ENCODE measurements at places on chromosomes 7 and 10.

- DNase-seq, result no peak
These were observed 90.9 kb upstream of the STK17A start for GRCh38 chr7:43491984-43492383.

DNA sequence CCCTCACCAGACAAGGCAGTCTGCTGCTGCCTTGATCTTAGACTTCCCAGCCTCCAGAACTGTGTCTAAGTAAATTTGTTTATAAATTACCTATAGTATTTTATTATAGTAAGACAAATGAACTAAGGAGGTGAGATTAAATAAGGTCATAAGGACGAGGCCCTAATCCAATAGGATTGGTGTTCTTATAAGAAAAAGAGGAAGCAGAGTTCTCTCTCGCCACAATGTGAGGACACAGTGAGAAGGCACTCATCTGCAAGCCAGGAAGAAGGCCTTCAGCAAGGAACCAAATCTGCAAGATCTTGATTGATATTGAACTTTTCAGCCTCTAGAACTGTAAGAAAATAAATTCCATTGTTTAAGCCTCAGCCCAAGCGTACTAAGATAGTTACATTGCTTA lies 6.1 kb upstream of the ZNF438 start:
- no peak for DNase-seq

- DNase-seq, result peak; percentile 43
These were observed 44.8 kb upstream of the KCNIP2 start for GRCh38 chr10:101888251-101888949.

- DNase-seq, result no peak
These were observed 400.1 kb upstream of the NRP1 start for GRCh38 chr10:33734393-33735155.

- DNase-seq, result no peak
These were observed 30.1 kb upstream of the RBM20 start for GRCh38 chr10:110613996-110614495.

DNA sequence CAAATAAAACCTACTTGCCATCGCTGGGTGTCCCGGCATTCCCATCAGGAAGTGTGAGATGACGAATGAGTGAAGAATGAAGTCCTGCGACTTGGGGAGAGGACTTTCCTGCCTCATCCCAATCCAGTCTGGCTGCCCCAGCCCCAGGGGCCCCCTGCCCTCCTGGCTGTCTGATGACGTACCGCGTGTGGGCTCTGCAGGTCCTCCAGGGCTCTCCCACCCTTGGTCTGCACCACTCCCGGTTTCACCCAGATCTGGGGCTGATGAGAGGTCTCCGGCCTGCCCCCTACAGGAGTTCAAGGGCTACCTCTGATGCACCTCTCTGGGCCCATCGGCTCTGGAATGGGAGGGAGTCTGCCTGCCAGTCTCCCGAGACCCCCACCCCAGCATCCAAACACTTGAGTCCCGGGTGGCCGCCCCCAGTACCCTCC lies 9.8 kb downstream of the ATP6V1F start:
- DNase-seq, result no peak

GRCh38 chr7:79293655-79294142 lies 159.8 kb downstream of the MAGI2 start:
- DNase-seq, result no peak

DNA sequence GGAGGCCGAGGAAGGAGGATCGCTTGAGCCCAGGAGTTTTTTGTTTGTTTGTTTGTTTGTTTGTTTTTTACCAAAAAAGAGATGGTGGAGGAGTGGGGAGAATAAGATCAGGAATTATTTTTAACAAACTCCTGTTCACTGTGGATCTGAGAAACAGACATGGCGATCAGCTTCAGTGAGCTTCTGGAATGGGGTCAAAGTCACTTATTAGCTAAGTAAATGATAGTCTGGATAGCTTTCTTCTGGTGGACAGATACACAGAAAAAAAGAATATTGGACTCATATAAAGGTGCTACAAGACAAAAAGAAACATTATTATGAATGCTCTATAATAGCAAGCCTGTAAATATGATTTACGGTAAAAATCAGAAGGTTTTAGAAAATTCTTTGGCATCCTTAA lies 85.1 kb downstream of the POU6F2 start:
- DNase-seq, result no peak

- DNase-seq, result no peak
These were observed 40.7 kb upstream of the LEP start for GRCh38 chr7:128200376-128200775.

DNA sequence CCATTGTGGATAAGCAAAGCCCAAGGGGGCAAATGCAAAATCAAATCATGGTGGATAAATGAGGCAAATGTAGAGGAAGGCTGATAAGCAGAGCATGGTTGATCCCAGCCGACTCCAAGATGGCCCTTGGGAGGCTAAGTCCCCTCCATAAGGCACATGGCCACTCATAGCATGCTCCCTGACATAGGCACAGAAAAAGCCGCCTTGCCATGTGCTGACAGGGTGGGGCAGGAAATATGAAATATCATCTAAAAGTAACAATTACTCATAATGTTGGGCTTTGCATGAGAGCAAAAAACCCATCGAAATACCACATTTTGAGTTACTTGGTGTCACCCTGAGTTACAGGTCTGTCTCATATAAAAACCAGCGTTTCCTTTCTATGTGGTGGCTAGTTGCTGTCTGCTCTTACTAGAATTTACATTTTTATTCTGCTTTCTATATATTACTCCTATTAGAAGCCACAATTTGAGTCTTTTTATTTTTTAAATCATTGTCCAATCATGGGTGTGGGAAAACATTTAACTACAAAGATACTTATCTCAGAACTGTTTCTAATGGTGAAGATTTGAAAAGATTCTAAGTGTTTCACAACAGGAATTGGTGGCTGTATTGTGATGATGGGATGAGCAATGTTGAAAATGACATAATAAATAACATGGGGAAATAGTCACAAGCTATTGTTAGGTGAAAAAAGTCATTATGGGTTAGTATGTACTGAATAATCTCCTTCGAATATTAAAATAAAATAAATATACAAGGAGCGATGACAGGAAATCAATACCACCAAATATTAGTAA lies 102.7 kb downstream of the CUBN start:
- no peak for DNase-seq

DNA sequence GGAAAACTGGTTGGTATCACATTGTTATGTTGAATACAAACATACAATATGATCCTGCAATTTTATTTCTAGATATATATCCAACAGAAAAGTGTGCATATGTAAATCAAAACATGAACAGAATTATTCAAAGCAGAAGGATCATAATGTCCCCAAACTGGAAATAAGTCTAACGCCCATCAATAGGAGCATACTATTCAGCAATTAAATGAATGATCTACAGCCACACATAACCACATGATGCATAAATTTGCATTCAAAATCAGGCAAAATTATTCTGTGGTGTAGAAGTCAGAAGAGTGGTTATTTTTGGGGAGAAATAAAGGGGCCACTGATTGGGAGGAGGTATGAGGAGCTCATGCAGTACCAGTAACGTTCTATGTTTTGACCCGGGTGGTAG lies 28.6 kb downstream of the NPY start:
- no peak for DNase-seq

DNA sequence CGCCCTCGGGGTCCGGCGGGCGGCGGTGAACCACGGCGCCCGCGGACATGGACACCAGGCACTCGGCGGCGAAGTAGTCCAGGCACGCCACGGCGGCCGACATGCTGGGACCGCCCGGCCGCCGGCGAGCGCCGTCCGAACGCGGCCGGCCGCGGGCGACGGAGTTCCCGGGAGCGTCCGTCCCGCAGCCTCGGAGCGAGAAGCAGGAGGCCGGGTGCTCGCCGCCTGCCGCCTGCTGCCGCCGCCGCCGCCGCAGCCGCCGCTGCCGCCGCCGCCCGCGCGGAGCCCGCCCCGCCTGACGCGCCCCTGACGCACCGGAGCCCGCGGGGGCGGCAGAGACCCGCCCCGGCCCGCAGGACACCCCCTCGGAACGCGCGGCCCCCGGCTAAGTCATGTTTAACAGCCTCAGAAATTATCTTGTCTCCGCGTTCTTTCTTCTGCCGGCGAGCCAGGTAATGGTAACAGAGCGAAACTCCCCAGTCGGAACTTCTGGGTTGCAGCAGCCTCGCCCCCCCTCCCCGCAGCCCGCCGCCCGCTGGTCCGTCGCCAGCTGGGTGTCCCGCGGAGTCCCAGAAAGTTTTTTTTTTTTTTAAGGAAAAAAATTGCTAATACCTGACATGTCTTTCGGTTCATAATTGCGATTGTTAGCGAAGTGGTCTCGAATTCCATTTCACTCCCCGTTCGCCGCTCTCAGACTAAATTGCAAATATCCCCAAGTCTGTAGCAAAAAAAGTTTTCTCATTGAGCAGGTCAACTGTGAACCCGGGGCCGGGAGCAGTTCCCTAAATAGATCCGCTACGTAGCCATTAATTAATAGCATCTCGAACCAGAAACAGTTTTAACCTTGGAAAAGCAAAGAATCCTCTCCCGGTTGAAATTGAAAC lies at the start of gene KLF14:
Gene KLF14 (minus strand): TSS at position 277 of the 884 bp plus-strand sequence. CDS start 174 bp downstream, at position 103.
- no peak for DNase-seq

DNA sequence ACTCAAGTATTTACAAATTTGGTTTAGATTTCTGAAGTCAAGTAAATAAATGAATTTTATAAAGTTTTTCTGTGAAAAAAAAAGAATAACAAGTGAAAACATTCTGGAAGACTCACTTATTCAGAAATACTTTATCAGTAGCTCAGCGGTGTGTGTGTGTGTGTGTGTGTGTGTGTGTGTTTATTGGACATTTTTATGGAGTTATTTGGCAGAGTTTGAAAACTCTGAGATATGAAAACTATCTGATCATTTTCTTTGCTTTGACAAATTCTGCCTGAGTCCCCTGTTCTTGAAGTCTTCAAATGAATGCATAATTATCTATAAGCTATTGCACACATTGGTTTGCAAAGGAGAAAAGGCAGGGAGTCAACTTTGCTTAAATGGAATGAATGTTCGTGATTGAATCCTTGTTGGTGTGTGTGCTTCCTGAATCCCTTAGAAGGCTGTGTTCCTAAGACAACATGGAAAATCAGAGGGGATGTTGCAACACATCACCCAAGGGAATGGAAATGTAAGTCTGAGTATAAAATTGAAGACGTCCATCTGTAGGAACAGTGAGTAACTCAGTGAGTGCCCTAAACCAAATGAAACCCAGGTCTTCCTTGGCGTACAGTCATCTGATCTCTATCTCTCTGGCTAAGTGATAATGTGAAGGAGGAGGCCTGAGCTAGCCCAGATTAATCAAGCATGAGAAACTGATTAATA lies 160.9 kb downstream of the REEP3 start:
- DNase-seq, result no peak

DNA sequence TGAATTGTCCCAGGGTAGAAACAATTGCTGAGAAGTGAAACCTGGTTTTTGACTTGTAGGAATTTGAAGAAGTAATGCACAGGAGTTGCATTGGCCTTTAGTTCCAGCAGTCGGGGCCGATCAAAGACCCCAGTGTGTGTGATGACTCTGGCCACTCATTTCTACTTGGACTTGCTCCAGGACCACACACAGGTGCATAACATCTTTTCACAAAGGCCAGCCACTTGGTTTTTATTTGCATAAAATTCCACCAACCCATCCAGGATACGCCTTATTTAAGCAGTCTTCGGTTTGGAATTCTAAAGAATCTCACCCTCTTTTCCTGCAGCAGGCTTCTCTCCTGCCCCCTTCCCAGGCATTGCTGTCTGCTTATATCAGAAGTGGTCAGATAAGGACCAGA lies 162.0 kb upstream of the HABP2 start:
- no peak for DNase-seq

- no peak for DNase-seq
These were observed 4.1 kb upstream of the CTBP2 start for GRCh38 chr10:125164421-125164820.

DNA sequence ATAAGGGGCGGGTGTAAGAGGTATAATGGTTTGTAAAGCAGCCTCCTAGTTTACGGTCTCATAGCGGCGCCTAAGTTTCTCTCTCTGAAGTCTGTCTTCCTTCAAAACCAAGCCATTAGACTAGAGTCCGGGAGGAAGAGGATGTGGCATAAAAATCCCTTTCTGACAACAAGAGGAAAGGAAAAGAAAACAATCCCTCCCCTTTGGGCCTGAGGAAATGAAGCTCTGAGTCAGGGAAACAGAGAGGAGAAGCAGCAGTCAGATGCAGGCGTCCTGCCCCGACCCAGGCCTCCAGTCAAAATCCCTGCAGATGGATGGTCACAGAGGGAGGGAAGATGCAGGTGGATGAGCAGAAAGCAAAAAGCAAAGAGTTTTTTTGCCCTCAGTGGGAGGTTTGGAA lies 23.7 kb downstream of the PARP12 start:
- no peak for DNase-seq
